ENCODE measurements at places on chromosomes 1 and 21.

- peak; percentile 41 for DNase-seq
Measured at GRCh38 chr1:117607471-117607870, 1.6 kb downstream of the TENT5C start.

- no peak for DNase-seq
Measured at GRCh38 chr1:215345208-215345607, 221.9 kb upstream of the KCTD3 start.

DNA sequence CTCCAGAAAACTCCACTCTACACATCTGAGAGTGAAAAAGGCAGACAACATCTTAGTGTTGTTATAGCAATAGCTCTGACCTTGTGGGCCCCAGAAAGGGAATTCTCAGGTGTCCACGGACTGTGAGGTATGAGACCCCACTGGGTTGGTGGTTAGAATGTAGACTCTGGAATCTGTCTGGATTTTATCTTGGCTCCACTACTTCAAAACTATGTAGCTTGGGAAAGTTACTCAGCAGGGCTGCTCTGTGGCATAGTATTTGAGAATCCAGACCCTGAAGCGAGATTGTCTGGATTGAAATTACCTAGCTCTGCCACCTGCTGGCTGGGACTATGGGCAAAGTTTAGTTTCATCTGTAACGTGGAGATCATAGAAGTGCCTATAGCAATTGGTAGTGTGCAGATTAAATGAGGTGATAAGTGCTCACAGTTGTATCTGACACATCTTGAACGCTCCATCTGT is 25.8 kb downstream of the PRDM2 start:
- peak; percentile 65 for DNase-seq

GRCh38 chr21:20301395-20301794 is 696.8 kb upstream of the NCAM2 start:
- DNase-seq = no peak

DNA sequence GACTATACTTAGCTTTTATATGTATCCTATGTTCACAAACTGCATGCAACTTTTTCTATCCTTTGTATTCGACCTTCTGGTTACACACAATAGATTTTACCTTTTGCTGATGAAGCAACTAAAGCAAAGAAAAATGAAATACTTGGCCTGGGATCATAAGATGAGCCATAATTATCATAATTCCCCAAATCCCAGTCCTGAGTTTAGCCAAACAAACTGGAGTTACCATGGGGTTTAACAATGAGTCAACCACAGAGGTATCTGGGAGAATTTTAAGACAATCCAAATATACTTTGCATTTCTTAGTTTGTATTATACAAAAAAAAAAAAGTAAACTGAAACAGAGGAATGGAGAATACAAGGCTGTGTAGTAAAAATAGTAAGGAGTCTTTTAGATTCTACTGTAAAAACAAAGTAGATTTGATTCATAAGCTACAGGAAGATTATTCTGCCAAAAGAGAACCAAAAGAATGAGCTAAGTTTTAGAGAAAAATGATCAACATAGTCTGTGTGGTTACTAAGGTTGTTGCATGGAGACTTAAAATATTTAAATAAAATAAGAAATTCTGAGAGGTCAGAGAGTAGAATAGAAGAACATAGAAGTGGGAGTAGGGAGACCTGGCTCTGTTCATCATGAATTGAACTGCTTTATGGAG is 60.4 kb upstream of the GORAB start:
- no peak for DNase-seq
